ENCODE measurements at places on chromosomes 4 and X.

DNA sequence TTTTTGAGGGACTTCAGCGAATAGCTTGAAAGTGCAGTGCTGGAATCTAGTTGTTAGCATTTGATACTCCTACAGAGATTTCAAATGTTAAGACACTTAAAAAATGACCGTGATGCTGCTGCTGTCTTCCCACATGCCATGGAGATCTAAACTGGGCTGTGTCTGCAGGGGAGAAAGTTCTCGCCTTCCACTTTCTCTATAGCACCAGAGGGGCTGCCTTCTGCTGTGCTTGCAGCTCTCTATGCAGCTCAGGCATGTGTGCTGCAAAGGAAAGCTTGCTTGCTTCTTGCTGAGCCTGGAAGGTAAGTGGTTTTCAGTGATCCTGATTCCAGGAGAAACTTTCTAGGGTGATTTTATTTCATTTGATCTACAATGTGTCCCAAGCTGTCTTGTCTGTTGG lies 137.8 kb downstream of the SOWAHB start:
- DNase-seq = no peak

DNA sequence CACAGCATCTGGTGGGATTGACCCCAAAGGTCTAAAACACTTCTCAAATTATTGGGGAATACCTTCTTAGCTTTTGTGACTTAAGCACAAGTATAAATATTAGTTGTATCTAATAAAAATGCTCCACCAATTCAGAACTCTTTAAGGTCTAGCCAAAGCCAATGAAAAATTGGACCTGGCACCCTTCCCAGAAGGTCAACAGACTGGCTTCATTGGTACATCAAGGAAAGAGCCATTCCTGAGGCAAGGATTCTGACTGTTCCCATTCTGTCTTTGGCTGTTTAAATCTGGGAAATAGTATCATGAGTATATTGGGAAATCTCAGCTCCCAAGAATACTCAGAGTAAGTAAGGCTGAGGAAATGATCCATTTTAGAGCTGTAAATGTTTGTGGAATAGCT lies 153.0 kb upstream of the TRPC5 start:
- DNase-seq = no peak

DNA sequence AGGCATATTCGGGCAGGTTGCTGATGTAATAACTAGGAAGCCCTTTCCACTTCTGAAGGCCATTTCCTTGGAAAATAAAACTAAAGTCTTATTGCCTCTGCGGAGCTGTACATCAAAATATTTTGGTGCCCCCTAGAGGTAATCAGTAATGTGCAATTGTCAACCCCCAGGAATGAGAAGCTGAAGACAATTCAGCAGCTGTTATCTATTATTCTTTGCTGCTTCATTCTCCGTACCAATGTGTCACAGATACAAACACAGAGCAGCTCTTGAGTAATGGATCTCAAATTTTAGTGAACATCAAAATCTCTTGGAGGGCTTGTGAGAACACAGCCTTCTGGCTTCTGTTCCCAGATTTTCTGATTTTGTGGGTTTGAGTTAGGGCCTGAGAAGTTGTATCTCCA lies 3.5 kb upstream of the SLIT2 start:
- peak; percentile 30 for DNase-seq

DNA sequence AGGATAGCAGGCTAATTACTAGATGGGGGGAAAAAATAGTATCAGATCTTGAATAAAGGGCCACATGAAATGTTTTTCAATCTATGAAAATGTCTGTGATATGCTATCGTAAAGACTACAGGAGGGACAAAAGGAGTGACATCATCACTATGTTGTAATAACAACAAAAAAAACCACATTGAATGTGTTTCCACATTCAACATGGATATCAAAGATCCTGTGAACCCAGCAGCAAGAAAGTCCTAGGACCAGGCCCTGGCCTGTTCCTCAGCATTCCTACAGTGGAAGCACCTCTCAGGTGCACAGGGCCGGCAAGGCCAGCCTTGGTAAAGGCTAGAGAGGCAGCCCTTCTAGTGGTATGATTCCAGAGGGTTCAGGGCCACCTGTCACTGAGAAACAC lies 118.3 kb downstream of the RELL1 start:
- no peak for DNase-seq

GRCh38 chr4:141636771-141637460 lies 533 bp downstream of the IL15 start:
- DNase-seq = no peak

DNA sequence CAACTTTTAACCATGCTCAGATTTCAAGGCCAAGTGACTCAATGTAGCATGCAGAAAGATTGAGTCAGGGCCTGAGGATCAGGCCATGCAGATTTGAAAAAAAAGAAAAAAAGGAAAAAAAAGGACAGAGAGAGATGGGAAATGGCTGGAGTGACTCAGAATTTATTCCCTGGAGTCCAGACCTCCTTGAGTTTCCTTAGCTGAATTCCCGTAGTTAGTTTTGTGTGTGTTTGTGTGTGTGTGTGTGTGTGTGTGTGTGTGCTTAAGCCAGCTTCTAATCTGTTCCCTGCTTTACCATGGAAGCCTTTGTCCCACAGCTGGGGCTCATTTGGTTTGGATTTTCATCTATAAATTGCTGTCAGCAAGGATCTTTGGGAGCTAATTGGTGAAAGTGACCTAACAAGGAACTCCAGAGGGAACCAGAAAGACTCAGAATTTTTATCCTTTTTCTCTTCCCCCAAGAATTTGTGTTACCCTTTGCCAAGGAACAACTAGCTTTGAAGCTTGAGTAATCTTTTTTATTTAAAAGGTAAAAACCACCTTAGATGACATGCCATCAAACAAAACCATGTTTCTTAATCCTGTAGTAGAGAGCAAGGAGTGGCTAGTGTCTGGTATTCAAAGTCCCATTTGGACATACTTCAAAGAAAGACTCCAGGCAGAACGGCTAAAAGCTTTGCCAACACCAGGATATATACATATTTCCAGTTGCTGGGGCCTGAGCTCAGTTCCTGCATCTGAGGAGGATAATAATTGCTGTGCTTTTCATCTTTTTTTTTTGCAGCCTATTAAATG lies 109.0 kb upstream of the DDIT4L start:
- DNase-seq = no peak

DNA sequence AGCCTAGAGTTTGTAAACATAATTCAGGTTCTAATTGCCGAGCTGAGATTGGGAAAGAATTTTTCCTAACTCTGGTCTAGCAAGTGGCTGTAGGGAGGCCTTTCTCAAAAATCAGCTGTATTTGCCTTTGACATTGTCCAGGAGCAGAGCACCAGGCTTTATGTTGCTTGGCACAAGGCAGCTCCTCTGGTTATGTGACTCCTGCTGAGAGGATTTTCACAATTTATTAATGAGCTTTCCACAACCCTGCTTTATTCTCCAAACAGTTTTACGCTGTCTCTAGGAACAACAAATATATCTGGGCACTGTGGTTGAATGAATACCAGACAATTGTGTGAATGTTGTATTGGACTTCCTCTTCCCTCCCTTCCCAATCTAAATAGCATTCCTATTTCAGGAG lies 14.9 kb downstream of the LSM6 start:
- DNase-seq = no peak
